PC-3 (cell line): ENCODE measurements at places on chromosomes 11 and 22.

DNA sequence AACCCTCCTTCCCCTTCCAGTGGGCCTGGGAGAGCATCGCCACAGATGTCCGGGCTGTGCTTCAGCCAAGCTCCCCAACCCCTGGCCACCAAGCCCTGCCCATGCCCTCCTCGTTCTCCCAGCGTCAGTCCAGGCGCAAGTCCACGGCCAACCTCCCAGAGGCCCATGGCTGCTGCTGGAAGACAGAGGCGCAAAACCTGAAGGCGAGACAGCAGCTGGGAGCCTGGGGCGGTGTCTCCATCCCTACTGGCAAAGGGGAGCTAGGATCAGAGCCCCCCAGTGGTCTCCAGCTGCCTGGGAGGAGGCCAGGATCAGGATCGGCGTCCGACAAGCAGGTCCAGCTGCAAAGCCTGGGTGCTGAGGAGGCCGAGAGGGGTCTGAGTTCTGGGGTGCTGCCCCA is 1.9 kb downstream of the TSGA10IP start:
- no peak for DNase-seq

- no peak for DNase-seq
These were observed 4.4 kb downstream of the RCE1 start for GRCh38 chr11:66847461-66848232.

DNA sequence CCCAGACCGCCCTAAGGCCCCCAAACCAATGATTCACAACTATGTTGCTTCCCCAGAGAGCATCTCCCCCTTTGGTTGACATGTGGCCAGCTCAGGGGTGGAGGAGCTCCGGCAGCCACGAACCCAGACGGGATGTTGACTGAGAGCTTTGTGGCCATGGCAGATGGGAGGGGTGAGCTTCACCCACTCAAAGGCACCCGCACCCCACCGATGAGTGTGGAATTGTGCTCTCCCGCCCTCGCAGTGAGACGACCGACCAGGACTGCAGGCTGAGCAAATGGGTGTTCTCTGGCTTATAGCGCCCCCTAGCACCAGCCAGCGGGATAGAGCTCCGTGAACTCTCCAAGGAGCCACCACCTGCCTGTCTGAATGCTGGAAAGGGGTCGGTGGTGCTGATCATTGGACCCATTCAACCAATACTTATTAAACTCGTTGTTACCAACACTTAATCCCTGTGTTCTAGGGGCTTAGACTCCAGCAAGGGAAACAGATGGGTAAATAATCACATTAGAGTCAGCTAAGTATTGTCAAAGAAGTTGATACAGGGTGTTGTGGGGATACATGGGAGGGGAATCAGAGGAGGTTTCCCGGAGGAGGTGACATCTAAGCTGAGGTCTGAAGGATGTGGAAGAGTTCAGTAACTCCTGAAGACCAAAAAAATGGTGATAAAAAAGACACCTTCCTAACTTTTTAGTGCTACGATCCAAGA is 4.5 kb upstream of the TIMP3 start:
- DNase-seq: peak; percentile 22

- no peak for DNase-seq
These were observed 592.9 kb downstream of the TBC1D22A start for GRCh38 chr22:47355388-47355725.

- DNase-seq: no peak
These were observed 41.3 kb upstream of the ETS1 start for GRCh38 chr11:128628686-128629085.

DNA sequence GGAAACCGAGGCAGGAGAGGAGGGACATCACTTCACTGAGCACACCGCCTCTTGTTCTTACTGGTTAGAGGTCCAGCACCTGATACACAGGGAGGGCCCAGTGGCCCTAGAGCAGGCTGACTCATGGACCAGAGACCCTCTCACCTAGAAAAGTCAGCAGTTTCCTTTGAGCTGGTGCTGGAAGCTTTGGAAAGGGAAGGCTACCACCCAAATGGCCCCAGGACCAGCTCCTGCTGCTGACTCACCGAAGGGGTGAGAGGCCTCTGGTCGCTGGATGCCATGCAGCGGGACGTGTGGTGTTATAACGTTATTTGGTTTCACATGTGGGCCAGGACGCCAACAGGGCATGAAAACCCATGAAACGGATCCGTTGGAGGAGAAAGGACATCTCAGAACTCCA is 3.8 kb downstream of the NADSYN1 start:
- no peak for DNase-seq

DNA sequence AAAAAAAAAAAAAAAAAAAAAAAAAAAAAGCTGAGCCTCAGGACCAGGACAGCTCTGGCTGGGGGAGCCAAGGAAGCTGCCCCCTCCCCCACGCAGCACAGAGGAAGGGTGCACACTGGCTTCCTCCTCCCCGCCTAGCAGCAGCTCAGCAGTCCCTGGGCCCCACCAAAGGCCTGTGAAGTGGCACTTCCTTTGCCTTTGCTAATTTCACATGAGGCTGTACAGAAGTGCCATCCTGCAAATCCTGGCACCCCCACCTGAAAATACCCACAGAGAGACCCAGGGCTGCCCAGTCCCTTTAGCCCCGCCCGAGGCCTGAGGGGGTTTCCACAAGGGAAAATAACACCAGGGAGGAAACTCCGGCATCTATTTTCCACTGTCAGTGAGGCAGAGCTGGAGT is 3.9 kb downstream of the RHOG start:
- no peak for DNase-seq

DNA sequence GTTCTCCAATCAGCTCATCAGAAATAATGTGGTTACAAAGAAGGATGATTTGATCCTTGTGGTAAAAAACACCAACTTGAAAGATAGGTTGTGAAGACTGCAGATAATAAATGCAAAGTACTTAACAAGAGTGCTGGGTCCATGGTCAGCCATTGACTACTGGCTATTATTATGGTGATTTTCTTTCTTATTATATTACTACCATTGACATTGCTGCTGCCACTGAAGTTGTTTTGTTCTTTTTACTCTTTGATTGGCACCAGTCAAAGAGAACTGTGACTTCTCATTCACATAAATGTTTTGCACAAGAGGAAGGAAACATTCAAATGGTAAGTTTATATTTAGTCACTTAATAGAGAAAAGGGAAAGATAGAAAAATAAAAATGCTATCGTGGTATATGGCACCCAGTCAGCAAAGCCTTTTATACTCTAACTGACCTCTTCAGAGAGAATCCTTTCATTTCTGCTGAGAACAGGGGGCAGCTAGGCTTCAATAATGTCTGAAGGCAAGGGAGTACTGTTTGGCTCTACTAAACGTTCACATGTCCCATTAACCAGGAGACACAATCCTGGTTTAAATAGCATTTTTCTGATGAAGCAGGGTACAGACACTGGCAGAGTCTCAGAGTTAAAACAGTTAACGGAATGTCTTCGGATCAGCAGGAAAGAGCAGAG is 64.8 kb downstream of the LRRC4C start:
- no peak for DNase-seq

- DNase-seq: no peak
These were observed 691.4 kb upstream of the CCDC179 start for GRCh38 chr11:23551706-23552105.

- no peak for DNase-seq
These were observed 85.9 kb downstream of the BUD13 start for GRCh38 chr11:116686866-116687265.

GRCh38 chr11:116199182-116199581 is 573.6 kb downstream of the BUD13 start:
- no peak for DNase-seq

DNA sequence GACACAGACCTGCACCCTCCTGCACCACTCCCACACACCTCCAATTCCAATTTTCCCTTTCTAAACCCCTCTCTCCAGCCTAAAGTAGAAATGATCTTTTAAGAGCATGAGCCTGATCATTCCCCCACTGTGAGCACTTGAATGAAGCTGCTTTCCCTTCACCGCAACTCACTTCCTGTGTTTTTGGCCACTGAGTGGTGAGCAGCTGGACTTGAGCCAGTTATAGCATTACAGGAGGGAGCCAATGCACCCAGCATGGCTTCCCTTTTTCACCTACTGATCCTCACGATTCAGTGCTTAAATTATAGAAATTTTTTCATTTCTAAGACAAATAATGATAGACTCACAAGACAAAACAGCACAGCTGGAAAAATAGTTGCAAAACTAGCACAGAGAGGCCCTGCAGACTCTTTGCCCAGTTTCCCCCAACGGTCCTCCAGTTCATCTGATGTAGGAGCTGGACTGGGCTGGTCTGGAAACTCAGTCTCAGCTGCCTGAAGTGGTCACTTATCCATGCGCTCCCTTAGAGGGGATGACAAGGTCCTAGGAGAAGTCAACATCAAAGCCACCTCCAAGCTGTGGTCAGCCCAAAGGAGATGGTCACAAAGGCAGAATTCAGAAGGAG is 9.7 kb upstream of the APOL4 start:
- no peak for DNase-seq

DNA sequence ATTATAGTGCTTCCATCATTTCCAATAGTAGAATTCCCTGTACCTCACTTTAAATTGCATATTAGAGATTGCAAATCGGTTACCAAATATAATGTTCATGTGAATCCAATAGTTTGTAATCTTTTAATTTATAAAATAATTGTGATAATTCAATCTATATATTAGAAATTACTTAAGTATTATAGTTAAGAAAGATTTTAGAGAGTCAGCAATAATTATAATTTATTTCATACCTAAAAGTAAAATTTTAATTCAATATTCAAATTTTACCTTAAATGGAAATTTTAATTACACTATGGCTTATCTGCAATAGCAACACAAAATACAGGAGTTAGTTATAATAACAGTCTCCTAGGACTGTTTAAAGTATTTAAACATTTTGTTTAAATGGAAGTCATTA is 13.5 kb downstream of the CCDC179 start:
- no peak for DNase-seq

DNA sequence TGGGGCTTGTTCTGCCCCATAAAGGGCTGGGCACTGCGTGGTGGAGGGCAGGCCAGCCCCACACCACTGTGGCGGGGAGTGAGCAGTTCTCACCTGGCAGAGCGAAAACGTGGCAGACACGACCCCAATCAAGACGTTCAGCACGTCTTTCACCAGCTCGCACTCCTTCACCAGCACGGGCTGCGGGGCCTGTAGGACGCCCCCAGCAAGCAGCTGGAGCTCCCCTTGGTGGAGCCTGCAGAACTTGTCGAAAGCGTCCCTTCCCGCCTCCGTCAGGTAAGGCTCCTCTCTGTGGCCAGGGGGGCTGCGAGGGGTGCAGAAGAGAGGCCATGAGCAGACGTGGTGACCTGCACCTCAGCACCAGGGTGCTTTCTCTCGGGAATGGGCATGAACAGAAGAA is 11.6 kb downstream of the TUBGCP6 start:
- DNase-seq: no peak

- DNase-seq: peak; percentile 99
These were observed 18.8 kb downstream of the CSNK1E start for GRCh38 chr22:38298312-38299005.

DNA sequence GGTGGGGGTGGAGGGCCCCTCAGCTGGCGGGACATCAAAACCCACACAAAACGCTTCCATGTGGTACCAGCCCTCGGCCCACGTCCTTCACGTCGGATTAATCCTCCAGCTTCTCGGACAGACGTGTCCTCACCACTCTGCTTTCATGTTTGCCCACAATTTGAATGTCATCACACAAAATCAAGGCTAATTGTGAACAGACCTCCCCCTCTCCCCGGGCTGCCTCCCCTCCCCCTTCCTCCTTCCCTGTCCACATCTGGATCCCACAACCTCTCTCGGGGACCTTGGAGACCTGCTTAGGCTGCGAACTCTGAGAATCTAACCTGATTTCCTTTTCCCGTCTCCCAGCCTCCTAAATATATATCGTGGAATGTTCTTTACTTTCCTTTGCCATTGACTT is 262.9 kb downstream of the MN1 start:
- DNase-seq: no peak

DNA sequence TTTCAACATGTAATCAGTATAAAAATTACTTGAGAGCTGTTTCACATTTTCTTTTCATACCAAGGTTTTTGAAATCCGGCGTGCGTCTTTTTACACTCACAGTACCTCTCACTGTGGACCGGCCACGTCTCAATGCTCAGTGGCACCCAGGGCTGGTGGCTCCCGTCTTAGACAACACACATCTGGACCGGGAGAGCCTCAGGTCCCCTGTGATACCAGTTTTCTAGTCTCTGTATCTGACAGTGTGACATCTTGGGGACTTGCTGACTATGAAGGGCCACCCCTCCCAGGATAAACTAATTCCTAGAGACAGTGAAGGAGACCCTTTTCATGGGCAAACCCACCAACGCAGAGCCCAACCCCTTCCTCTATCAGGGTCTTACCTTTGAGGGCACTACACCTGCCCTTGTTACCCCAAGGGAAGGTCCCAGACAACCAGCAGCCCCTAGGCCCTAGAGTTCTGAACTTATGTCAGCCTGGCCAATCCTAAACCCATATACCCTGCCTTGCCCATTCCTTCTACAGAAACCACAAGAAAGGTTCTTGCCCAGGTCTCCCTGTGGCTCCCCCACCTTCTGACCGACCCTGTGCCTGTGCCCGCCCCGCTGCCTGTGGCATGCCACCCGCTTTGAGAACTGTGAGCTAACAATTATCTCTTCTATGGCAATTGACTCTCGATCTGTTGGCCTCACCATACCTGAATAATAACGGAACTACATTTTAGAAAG is 6.1 kb upstream of the ASCL2 start:
- DNase-seq: no peak

DNA sequence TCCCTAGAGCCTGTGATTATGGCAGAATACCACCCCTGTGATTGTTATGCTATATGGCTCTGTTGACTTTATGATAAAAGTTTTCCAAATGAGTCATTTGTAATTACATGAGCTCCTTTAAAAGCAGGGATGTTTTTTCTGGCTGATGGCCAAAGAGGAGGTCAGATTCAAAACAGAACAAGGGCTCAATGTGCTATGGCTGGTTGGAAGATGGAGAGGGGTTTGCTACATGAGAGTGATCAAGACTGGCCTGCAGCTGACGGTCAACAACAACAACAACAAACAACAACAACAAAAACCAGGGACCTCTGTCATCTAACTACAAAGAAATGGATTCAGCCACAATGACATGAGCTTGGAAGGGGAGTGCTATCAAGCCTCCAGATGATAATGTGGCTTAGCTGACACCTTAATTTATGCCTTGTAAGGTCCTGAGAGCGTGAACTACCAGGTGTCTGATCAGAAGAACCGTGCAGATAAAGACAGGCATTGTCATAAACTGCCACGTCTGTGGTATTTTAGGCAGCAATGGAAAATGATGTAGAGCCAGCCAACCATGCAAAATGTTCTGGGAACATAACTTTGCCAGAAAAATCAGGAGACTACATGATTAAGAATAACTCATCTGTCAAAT is 47.2 kb downstream of the PIWIL3 start:
- DNase-seq: peak; percentile 87

DNA sequence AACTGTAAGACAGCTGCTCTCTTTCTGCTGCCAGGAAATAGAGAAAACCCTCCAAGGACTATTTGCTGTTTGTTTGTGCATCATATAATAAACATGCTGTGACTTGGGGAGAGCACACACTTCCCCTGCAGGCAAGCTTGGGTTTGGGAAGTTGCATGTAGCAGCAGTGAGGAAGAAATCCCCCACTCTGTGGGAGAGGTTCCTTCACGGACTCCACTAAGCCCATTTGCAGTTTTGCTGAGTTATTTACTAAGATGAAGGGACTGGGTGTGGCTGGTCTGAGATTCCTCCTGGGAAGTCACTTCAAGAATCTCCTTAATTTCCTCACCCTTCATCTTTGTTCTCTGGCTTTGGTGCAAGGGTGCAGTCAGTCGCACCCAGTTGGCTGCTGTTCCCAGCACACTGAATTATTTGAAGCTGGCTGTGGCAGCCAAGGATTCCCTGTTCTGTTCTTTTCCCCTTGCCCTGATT is 104.9 kb downstream of the ARFGAP2 start:
- DNase-seq: no peak
